ENCODE measurements at places on chromosomes 5 and 9.

GRCh38 chr5:142926549-142926948 is 156.4 kb downstream of the ARHGAP26 start:
- DNase-seq, result no peak

- DNase-seq, result no peak
These were observed 73.3 kb upstream of the PCSK1 start for GRCh38 chr5:96506376-96506775.

DNA sequence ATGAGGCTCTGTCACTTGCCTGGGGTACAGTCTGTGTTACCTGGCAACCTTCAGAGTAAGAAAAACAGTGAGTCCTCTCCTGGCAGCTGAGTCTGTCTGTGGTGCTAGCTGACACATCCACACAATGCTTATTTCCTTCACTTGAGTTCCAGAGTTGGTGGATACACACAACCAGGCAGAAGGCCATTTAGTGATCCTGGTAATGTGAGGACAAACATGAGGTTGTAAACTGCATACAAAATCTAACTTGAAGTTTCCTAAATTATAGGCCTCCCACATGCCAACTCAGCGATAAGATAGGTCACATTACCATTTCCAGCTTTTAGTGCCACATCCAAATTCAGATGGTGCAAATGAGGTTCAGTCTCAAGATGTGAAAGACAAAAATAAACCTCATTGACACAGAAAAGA is 125.5 kb downstream of the DCP2 start:
- DNase-seq, result no peak

DNA sequence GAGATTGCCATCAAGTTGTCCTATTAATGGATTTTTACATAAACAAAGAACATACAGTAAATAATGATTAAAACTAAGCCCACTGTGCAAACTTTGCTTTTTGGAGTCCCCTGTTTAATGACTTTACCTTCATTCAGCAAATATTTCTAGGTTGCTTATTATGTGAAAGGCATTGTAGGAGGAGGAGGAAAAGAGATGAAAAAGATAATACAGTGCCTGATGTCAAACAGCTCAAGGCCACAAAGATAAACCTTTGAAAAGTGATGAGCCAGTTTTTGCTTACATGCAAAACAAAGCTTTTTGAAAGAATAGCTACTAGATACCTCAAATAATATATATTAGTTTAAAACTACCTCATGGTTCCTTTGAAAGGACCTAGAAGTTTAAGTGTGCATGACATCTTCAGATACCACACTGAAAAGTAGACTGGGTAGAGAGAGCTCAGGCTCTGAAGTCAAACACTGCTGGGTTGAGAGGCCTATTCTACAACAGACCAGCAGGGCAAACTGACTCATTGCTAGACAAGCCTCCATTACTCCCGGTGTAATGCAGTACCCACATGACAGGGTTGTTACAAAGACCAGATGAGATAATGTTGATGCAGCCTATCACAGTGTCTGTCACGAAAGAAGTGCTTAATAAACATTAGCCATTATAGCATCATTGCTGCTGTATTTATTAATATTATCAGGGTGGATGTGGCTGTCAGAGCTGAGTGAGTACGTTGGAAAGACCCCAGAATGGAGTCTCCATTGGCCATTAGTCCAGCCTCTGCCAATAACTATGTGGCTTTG is 11.8 kb downstream of the DEPDC1B start:
- DNase-seq, result no peak

DNA sequence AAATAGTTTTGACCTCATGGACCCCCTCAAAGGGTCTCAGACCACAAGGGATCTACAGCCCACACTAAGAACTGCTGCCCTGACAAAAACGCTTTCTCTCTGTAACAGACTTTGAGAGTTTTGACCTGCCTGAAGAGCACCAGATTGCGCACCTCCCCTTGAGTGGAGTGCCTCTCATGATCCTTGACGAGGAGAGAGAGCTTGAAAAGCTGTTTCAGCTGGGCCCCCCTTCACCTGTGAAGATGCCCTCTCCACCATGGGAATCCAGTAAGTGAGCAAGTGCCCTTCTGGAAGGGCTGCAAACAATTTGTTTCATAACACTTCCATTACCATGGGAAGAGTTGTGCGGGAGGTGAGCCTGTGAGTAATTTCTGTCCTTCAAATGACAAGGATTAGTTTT is 6.0 kb downstream of the PTTG1 start:
- no peak for DNase-seq

GRCh38 chr5:3103262-3103811 is 351.9 kb upstream of the IRX2 start:
- DNase-seq, result no peak

- no peak for DNase-seq
These were observed 5.8 kb downstream of the ADAMTS19 start for GRCh38 chr5:129465776-129466344.

DNA sequence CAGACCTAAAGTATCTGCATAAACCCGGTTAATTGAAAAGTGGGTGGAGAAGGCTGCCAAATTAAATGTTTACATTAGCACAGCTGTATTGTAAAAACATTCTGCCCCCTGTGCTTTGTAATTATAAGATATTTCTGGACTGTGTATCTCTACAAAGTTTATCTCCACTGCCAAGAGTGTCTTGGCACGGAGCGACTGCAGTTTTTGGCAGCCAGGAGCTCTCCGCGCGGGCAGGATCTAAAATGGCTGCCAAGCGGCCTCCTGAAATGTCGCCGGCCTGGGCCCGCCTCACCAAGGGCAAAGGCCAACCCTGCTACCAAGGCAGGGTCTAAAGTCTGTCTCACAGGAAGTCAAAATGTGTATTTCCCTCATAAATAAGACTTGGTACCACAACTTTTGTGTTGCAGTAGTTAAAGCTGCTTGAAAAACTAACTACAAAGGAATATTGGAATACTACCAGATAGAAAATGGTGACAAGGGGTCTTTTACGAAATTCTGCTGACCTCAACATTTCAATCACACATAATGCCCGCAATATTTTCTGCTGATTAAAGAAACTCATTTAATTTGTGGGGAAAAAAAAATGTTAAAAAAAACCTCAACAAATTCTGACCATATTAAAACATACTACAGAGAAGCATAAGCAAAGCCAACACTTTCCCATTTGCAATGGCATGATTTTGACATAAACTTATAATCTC is 110.4 kb downstream of the NFIB start:
- no peak for DNase-seq

DNA sequence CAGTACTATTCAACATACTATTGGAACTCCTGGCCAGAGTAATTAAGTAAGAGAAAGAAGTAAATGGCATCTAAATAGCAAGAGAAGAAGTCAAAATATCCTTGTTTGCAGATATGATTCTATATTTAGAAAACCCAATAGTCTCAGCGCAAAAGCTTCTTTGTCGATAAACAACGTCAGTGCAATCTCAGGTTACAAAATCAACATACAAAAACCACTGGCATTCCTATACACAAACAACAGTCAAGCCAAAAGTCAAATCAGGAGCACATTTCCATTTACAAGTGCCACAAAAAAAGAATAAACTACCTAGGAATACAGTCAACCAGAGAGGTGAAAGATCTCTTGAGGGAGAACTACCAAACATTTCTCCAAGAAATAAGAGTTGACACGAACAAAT is 1901.9 kb upstream of the ACO1 start:
- no peak for DNase-seq

- DNase-seq, result no peak
These were observed 182.2 kb downstream of the MAPKAP1 start for GRCh38 chr9:125524583-125525355.

DNA sequence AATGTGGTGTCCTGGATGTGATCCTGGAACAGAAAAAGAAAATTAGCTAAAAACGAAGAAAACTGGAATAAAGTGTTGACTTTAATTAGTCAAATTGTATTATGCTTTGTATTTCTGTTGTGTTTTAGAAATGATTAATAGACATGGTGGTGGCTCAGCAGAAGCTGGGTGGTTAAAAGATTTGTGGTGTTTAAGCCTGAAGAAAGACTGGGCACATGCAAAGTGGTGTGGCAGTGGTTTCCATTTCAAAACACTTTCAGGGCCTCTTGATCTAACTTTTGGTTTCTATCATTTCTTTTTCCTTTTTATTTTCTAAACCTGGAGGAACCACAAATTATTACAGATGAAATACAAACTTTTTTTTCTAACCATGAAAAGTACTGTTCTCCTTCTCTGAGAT is 44.1 kb downstream of the ADGRV1 start:
- DNase-seq, result no peak

- DNase-seq, result no peak
These were observed 481.5 kb upstream of the TUSC1 start for GRCh38 chr9:26159575-26160392.

DNA sequence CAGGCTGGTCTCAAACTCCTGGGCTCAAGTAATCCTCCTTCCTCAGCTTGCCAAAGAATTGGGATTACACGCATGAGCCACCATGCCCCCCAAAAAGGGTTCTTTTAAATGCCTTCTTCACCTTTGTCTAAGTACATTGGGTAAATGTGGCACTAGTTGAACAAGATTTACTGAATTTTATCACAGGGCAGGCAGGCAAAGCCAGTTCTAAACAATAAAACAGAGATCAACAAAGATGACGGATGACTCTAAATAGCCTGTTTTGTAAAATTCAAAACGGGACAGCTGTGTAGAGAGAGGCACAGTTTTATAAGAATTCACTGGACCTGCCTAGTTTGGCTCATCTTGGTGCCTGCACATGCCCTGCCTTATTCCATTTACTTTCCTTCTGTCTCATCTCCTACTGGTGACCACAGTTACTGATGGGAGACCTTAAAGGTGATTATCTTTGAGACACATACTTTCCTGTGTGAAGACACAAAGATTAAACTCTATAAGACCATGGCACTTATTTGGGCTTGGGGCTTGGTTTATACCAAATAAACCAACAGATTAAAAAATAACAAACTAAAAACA is 149.6 kb upstream of the DMRT1 start:
- no peak for DNase-seq

DNA sequence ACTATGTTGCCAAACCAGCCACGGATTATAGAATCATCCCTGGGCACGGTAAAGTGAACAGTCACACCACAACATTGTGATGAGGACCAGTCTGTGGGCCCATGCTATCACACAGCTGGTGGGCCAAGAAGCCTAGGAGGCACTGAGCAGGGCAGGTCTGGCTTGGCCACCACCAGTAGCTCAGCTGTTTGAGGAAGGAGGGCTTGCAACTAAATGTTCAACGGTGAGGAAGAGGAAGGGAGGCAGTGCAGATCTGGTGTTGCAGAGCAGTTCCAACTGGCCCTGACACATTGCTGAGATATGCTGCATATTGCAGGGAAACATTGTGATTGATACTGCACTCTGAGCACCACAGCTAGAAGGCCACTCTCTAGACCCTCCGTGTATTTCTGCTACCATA is 77.9 kb upstream of the ATG10 start:
- DNase-seq, result no peak

DNA sequence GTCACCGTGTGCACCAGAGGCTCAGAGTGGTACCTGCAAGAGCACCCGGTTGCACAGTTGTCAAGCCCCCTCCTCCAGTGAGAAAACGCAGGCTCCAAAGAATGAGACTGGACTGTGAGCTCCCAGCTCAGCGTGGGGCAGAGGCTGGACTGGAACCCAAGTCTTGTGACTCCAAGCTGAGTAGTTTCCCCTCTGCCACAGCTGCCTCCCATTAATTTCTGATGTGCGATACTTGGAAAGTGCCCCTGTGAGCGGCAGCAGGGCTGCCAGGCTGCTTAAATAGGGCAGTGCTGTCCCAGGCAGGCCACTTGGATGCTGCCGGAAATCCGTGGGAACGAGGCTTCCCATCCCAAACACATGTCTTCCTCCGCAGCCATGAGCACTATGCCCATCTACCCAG is 62.2 kb upstream of the ANGPTL2 start:
- no peak for DNase-seq

DNA sequence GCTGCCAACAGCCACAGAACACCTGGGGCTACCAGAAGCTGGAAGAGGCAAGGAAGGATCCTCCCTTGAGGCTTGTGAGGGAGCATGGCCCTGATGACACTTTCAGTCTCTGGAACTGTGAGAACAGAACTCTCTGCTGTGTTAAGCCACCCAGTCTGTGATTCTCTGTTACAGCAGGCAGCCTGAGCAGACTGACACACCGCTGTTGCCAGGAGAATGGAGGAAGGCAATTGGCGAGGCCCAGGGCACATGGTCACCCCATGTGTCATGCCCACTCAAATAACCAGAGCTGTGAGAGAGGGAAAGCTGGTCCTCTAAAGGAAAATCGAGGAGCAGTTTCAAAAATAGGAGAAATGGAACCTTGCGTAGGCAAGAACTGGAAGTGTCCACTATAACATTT is 12.0 kb upstream of the KIF4B start:
- no peak for DNase-seq

- DNase-seq, result no peak
These were observed 6.2 kb downstream of the OXCT1 start for GRCh38 chr5:41863871-41864486.

GRCh38 chr9:130215341-130216119 is 43.3 kb downstream of the NCS1 start:
- DNase-seq, result no peak

GRCh38 chr5:119860463-119860862 is 231.1 kb downstream of the FAM170A start:
- no peak for DNase-seq

All from stimulated activated CD8-positive, alpha-beta memory T cell treated with anti-CD3 and anti-CD28 coated beads, Interleukin-15, amount 100 ng/mL, for 1 hour (primary cell).